ENCODE measurements at places on chromosomes 13 and 19. TPM values are rescaled to one million over a fixed set of nuclear protein-coding genes. Genes with fewer than 3 reads are reported as not detected.

SYCN gene
- not detected for total RNA-seq

UBXN6 gene
- total RNA-seq, result 84.2 TPM

SMIM17 gene
- total RNA-seq, result 0.28 TPM

GRCh38 chr13:39448834-39449233 lies 154.2 kb downstream of the LHFPL6 start:
- no peak for DNase-seq

DNA sequence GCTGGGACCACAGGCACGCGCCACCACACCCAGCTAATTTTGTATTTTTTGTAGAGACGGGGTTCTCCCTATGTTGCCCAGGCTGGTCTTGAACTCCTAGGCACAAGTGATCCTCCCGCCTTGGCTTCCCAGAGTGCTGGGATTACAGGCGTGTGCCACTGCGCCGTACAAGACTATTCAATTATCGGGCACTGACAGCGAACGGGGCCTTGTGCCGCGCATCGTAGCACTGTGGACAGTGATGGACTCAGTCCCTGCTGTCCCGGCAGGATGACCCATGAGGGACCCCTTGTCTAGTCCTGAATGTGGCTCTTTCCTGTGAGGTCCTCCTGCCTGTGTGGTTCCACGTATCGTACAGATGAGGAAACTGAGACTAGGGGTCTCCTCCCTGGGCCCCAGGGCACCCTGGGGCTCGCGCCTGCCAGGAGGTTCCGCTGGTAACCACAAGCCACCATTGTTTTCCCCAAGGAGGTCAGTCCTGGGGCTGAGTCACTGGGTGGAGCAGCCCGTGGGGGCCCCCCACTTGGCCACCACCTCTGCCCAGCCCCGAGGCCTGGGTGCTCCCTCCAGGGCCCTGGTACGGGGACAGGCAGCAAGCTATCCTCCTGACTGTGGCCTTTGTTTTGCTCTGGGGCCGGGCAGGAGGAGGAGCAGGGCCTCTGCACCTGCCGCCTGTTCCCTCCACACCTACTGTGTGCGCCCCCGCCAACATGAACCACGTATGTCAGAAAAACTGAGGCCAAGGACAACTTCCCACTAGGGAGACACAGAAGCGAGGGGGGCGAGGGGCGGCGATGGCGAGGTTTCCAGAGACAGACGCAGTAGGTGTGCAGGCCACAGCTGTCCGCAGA lies 2.9 kb upstream of the TCF3 start:
- no peak for DNase-seq

DNA sequence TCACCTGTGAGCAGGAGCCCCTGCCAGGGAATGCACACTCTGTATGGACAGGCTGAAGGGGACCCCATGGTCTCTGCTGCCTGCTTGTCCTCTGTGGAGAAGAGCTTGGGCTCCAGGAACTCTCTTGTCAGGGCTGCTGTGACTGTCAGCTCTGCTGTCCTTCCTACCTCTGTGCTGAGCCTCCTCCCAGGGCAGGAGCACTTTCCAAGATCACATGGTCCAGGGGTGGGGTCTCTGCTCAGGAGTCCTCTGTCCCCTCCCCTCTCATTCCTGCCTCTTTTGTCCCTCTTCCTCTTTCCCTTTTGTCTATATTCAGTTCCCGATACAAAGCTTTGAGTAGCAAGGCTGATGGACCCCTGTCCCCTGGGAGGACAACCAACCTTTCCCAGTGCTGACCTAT lies at the start of gene CEACAM7:
Gene CEACAM7 (minus strand): TSS at position 173 of the 400 bp plus-strand sequence. CDS start 105 bp downstream, at position 68.
- no peak for DNase-seq

All from IMR-90 (cell line).